ENCODE measurements at places on chromosomes 1 and 21. TPM values are rescaled to one million over a fixed set of nuclear protein-coding genes. Genes with fewer than 3 reads are reported as not detected.

GRCh38 chr1:3078430-3078861 lies 9.4 kb downstream of the PRDM16 start:
- DNase-seq: no peak

DNA sequence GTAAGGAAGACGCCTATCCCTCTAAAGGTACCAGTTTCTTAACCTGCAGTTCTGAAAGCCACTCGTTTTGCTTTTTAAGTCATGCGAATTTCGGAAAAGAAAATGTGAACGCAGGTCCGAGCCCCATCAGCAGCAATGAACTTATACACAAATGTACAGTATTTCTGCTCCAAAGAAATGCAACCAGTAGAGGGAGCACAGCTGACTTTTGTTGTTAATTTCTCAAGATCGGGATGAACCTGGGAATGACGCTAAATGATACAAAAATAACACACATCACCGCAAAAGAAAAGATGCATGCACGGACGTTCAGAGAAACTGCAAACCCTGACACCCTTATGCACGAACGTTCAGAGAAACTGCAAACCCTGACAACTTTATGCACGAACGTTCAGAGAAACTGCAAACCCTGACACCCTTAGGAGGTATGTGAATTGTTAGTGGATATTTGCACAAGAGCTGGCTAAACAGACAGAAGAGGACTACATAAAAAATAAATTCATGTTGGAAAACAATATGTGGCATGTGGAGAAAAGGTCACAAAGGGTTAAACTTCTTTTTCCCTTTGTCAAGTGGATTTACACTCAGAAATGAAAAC lies 3.5 kb upstream of the TIAM1 start:
- no peak for DNase-seq

GRCh38 chr21:20329636-20330035 lies 668.6 kb upstream of the NCAM2 start:
- no peak for DNase-seq

GRCh38 chr1:213564215-213564659 lies 423.5 kb upstream of the PROX1 start:
- no peak for DNase-seq

The GUCA2B gene
- total RNA-seq: 0.53 TPM

The CYP4A22 gene
- 69.9 TPM for total RNA-seq

GRCh38 chr1:227192163-227192562 lies 126.1 kb downstream of the CDC42BPA start:
- no peak for DNase-seq

DNA sequence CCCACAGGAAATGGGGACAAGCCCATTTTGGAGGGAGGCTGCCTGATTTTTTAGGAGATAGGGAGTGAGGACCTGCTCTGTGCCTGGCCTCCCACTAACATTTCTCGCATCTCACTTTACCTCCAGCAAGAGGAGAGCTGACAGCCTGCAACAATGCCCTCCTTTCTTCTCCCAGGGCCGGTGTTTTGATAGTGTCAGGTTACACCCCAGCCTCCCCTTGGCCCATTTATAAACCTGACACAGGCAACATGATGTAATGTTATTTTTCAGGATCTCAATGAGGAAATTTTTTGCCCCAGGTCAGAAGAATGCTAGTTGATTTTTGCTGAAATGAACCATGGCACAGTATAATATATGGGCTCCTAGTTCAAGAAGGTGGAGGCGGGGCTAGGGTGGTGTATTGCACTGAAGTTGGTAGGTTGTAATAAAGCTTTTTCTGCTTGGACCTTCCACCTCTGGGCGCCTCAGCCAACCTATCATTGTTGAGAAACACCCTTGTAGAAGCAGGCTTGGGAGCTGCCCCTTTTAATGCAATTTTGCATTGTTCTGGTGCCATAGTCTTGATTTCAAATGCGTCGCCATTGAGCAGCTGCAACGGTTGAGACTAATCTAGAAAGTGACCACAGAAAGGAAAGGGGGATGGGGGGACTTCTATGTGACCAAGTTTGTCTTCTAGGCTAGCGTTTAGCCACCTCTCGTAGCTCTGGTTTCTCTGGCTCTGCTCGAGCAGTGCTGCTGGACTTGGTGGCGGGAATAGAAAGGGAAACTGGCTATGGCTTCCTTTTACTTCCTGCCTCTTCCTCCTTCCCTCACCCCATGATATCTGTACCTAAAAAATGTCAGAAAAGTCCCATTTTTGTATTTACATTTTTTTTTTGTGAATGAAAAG lies 53.0 kb downstream of the PBX1 start:
- no peak for DNase-seq

The OR2G6 gene
- not detected for total RNA-seq

DNA sequence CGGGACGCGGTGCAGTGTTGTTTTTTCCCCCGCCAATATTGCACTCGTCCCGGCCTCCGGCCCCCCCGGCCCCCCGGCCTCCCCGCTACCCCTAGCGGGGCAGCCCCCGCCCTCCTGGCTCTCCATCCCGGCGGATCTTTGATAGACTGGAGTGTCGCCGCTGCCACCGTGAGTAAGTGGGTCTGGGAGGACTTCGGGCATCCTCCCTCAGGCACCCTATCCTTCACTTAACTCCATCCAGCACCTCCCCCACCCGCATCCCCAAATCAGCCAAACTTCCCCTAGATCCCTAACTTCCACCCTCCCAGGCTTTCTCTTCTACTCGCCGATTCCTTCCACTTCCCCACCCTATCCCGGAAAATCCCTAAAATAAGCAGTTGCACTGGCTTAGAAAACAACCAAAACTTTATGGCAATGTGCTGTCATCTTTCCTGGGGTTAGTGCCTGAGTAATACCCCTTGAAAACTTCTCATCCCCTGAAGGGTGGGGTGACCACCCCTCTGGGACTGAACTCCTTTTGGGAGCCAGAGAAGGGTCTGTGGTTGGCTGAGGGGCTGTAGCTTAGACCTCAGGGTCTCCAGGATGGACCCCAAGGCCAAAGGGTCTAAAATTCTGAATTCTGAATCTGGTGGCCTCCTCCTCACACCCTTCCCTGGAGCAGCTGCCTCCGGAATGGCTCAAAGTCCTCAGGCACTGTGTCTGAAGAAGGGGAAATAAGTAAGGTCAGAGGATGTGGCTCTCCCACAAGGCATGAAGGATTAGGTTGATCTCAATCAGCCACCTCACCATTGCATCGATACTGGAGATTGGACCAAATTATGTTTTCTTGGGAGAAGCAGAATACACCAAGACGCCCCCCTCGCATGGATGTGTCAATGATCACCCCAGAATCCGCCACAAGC lies 12.2 kb downstream of the THBS3 start:
- DNase-seq: no peak

GRCh38 chr1:230825761-230826160 lies 42.6 kb downstream of the C1orf198 start:
- DNase-seq: no peak

DNA sequence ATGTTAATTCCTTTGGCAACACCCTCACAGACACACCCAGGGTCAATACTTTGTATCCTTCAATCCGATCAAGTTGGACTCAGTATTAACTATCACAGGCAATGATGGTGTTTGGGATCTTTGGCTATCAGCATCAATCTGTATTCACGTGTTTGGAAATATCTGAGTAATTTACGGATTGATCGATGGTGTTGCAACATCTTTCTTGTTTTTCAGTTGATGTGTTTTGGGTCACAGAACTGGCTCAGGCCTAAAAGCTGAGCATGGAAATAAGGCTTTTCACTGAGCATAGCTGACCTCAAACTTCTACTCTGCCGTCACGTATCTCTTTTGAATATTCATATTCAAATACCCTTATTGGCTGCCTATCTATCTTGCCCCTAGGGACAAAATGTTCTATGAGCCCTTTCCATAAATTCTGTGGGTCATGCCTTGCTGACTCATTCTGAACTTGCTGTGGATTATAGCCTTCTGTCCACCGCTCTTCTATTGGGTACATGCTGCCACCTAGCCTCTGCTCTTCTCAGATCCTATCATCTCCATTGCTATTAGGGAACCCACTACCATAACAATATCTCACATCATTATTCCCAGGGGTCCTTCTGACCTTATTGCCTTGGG lies 156.0 kb downstream of the PDE4B start:
- DNase-seq: no peak

DNA sequence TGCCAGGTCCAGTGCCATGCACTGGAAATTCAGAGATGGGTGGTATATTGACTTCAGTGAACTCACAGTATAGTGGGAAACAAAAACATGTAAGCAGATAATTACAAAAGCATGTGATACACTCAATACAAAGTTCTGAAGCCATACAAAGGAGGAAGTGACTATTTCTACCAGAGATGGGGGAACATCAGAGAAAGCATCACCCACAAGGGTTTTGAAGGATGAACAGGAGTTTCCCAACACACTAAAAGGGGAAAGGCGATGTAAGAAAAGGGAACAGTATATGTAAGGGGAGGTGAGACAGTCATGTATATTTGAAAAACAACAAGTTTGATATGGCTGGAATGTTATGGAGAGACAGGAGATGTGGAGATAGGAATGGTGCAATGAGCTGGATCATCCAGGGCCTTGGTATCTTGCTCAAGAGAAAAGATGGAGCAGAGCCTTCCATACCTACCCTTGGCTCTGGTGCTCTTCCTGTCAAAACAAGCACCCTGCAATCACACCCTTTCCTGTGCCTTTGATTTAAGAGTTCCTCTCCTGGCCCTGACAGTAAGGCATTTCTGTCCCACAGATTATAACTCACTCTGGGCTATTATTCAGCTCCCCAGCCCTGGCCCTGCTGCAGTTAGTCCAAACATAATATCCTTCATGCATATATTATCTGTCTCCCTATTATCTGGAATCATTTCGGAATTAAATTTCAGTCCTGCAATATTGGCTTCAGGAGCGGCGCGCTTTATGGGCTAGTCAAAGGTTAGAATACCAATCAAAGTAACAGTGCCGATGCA lies 60.5 kb downstream of the DMAP1 start:
- no peak for DNase-seq

- DNase-seq: no peak
Observed at GRCh38 chr21:14482165-14482564, 64.0 kb downstream of the SAMSN1 start.

DNA sequence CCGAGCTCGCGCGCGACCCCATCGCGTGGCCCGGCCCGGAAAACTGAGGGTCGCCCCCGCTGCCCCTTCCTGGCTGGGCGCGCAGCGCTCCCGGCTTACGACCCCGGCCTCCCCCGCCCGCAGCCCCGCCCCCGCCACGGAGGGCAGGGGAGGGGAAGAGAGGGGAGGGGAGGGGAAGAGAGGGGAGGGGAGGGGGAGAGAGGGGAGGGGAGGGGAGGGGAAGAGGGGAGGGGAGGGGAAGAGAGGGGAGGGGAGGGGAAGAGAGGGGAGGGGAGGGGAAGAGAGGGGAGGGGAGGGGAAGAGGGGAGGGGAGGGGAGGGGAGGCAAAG lies 6.7 kb upstream of the ANKRD65 start:
- no peak for DNase-seq

DNA sequence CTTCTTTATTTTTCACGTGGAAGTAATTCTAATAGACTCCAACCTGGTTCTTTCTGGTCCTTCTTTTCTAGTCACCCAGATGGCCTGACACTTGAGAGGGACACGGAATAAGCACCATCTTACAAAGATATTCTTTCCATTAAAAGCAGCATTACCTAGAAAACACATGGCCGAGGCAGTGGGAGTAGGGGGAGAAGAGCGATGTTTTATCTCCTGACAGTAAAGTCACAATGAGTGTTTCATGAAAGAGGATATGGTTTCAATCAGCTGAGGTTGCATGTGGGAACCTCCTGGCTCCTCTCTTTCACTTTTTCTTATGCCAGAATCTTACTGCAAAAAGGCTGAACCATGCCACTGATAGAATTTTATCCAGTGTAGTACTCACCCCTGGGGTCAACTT lies 288.8 kb upstream of the SPAG17 start:
- no peak for DNase-seq

The TRABD2B gene
- total RNA-seq: 15.1 TPM
